ENCODE measurements at places on chromosomes 6 and 20.

- no peak for DNase-seq
These were observed 21.1 kb downstream of the TAF4 start for GRCh38 chr20:62044631-62045030.

- DNase-seq: no peak
These were observed 158.9 kb upstream of the FUT9 start for GRCh38 chr6:95856876-95857364.

- DNase-seq: no peak
These were observed 569.8 kb downstream of the QKI start for GRCh38 chr6:163984124-163984936.

DNA sequence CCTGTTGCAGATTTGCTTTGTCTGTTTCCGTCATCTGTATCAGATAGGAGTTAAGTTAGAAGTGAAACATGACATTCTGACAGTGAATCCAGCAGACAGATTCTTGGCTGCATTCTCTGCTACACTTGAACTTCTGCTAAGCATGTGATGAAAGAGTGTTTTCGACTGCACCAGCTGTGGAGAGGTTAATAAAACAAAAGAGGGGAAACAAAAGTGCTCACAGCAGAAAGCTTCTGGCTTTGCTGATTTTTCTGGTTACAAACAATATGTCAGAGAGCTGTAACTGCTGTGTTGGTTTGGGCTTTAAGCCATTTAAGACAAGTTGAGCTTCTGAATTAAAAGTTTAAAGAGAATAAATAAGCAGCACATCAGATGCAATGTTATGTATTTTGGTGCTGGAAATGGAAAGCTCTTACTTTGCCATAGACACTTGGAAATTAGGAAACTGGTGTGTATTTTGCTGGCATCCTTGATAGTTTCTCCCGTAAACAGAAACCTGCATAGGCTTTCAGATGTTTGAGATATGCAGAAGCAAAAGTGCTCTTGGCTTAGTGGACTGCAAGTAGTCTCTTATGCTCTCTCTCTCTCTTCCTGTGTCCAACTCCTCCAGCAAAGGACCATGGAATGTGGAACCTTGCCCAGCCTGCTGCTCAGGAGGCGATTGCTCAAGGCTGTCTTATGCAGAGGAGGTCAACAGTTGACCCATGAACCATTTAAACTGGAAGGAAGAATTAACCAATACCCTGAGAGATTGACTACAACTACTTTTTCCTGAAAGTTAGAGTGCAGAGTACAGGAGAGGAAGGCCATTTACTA lies 104.9 kb downstream of the RPS12 start:
- DNase-seq: peak; percentile 71

DNA sequence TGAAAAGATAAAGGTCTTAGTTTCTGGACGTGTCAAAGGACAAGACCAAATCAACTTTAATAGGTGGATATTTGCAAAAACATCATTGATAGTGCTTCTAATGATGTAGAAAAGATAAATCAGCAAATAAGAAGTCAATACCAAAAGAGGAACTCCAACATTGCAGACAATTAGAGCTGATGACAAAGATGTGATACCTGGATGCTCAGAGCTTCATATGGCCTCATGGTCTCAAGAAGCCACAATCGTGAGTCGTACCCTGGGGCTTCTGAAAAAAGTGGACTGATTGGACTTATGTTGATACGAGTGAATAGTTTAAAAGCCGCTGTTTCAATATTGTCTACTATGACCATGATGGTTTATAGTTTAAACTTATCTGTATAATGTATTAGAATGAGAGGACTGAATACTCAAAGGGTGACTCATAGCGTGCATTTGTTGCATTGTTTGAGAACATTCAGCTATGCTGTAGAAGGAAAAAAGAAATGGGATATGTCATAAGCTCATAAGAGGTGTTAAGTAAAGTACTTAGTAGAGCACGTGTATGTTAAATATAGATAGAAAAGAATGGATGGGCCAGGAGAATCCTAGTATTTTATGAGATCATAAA lies 54.6 kb upstream of the RIPOR2 start:
- DNase-seq: peak; percentile 18

- DNase-seq: no peak
These were observed 295.9 kb downstream of the GMDS start for GRCh38 chr6:1949538-1949937.

- DNase-seq: no peak
These were observed 126.4 kb upstream of the CD93 start for GRCh38 chr20:23212464-23212995.

DNA sequence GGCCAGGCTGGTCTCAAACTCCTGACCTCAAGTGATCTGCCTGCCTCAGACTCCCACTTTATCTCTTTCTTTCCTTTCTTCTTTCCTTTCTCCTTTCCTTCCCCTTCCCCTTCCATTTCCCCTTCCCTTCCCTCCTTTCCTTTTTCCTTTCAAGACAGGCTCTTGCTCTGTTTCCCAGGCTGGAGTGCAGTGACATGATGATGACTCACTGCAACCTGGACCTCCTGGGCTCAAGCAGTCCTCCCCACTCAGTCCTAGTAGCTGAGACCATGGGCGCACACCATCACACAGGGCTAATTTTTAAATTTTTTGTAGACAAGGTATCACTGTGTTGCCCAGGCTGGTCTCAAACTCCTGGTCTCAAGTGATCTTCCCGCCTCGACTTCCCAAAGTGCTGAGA lies 377.6 kb upstream of the ZFP64 start:
- no peak for DNase-seq

DNA sequence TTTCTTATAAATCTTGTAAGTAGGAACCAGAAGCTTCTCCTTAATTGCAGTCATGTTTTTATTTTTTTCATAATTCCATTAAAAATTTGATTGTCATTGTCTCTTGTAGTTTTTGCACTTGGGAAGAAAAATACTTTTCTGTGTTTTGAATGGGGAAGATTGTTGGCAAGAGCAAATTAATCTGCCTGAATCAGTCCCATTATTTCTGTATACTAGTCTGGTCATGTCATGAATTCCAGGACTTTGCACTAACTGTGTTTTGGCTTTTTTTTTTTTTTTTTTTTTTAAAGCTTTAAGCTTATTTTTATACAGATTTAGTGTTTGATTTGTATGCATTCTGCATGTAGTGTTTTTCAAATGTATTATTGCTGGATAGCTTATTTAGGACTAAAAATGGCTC lies 47.6 kb downstream of the RALGAPB start:
- DNase-seq: no peak

DNA sequence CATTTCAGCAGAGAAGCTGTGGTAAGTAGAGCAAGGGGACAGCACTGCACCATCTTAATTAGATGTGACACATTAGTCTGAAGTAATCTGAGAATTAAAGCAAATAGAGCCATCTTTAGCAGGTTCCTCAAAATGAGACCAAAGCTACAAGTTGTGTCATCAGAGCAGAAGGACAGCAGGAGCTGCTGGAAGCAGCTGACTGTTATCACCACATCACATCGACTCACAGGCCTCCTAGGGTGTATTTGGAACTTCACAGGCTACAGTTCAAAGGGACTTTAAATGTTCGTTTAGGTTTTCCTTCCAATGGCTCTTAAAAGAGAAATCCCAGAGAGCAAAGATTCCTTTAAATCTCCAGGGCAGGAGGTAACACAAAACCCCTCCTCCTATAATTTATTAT lies 69.5 kb downstream of the LCA5 start:
- no peak for DNase-seq

- no peak for DNase-seq
These were observed 695.0 kb upstream of the MAP3K7 start for GRCh38 chr6:91281901-91282300.

DNA sequence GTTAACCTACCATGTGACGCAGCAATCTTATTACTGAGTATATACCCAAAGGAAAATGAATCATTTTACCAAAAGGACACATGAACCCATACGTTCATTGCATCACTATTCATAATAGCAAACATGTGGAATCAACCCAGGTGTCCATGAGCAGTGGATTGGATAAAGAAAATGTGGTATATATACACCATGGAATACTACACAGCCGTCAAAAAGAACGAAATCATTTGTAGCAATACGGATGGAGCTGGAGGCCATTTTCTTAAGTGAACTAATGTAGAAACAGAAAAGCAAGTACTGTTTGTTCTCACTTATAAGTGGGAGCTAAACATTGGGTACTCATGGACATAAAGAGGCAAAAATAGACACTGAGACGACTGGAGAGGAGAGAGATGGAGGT lies 44.2 kb downstream of the TBPL1 start:
- DNase-seq: no peak

GRCh38 chr6:96749891-96750290 lies 87.4 kb downstream of the GPR63 start:
- no peak for DNase-seq
